ENCODE measurements at places on chromosomes 3 and 15.

- DNase-seq = peak; percentile 3
Observed at GRCh38 chr3:197186887-197187588, 111.4 kb downstream of the DLG1 start.

- no peak for DNase-seq
Observed at GRCh38 chr3:103169289-103169688, 734.5 kb downstream of the ZPLD1 start.

DNA sequence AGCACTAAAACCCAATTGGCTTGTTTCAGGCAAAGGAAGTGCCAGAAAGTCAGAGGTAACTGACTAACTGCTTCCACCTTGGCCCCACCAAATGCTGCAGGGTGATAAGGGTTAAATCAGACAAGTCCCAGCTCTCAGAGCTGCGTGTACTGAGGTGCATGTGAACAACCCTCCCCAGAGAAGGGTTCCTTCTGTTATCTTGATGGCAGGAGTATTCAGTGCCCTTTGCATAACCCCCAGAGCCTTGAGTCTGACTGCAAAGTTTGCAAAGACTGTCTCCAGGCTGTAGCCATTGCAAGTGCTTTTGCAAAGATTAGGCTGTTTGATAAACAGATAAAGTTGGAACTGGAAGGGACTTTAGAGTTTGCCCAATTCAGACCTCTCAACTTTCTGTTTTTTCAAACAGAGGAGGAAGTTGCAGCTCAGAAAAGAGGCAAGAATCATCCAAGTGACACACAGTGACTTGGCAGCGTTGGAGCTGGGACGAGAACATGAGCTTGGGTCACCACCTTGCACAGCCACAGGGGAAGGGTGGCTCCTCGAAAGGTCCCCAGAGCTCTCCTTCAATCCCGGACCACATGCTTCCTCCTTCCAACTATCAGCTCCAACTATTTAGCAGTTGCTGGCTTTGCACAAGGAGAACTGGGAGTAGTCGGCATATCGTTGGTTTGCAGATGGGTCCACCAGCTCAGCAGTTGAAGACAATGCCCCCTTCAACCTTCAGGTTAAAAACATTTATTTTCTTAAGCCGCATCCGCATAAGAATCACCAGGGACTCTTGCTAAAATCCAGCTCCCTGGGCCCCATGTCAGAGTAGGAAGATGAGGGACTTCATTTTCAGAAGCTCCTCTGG, 224.8 kb upstream of the HES1 start:
- no peak for DNase-seq

DNA sequence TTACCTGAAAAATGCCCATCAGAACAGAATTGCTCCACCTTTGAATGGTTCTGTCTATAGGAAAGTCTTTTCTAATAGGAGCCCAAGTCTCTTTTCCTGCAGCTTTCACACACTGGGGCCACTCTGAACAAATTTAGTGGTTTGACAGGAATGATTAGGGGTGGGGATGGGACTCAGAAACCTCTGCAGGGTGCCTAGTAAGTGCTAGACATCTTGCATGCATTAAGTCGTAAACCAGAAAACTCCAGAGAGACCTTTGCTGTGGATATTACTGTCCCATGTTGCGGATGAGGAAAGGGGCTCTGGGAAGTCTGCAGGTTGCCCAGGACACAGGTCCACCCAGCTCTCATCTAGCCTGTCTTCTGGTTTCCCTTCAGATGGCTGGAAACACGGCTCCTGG, 189.7 kb downstream of the OPA1 start:
- no peak for DNase-seq

- DNase-seq = no peak
Observed at GRCh38 chr3:177034832-177035475, 162.3 kb downstream of the TBL1XR1 start.

DNA sequence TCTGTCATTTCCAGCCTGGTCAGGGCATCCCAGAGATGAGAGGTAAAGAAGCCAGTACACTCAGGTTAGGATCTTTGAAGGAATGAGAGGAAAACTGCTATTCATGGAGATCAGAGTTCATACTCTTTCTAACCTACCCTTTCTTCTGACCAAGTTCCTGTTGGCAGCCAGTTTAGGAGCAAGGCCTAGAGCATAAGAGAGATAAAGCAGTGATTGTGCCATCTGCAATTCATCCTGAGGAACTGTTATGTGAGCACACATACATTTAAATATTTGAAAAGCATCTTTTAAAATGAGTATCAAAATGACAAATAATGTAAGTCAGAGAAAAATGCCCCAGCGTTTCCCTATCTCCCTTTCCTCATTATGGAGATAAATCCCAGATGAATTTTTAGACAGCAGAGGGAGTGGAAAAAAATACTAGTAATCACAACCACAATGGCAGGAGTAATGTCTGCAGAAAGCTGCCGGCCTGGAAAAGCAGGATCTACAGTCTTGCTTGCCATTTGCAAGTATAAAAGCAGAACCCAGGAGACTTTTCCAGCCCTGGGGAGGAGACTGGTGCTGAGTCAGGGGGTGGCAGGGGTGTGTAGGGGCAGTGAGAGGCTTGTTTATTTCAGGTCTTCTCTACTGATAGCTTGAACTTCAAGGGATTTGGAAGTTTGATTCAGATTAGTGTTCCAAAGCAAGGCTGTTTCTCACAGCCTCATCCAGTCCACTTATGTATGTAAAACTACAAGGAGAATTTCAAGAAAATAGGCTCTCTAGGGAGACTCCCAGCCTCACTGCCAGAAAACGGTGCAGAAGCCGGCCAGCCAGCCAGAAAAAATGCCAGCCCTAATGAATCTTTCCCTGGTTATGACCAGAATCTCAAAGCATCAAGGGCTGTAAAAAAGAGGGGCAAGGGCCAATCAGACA, 1052.4 kb downstream of the TUSC7 start:
- DNase-seq = no peak

- DNase-seq = no peak
Observed at GRCh38 chr3:103927896-103928295, 1438.8 kb upstream of the ALCAM start.

DNA sequence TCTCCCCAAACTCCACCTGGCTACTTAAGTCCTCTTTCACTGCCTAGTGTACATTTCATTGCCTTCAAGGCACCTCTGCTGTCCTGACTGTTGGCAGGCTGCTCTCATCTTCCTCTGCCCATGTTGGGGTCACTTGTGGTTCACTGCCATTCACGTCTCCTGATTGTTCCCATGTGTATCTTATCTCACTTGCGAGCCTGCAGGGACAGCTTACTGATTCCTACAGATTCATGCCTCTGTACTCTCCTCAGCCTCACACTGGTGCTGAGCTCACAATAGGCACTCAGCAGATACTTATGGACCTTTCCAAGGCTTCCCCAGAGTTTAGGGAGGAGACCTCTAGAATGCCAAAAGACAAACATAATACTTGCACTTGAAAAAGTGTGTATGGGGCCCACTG, 28.8 kb upstream of the ANP32A start:
- no peak for DNase-seq

GRCh38 chr15:29726553-29726952, 95.7 kb downstream of the TJP1 start:
- no peak for DNase-seq

- DNase-seq = no peak
Observed at GRCh38 chr15:83581381-83581780, 72.5 kb upstream of the ADAMTSL3 start.

DNA sequence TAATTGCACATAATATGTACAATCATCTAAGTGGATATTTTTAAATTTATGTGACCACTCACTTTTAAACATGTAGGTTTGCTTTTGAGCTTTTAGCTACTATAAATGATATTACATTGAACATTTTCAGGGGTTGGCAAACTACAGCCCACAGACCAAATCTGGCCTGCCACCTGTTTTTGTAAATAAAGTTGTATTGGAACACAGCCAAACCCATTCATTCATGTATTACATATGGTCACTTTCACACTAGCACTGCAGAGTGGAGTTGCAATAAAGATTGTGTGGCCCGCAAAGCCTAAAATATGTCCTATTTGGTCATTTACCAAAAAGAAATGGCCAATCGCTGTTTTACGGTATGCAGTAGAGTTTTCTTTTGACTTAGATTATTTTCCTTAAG, 21.2 kb downstream of the CMTM7 start:
- no peak for DNase-seq

All from stimulated activated CD8-positive, alpha-beta memory T cell treated with anti-CD3 and anti-CD28 coated beads, Interleukin-12 subunit alpha, Interleukin-12 subunit beta, amount 100 ng/mL, for 1 hour (primary cell).